Liver (tissue), 10 donors: ENCODE measurements at places on chromosomes 6 and 20.

DNA sequence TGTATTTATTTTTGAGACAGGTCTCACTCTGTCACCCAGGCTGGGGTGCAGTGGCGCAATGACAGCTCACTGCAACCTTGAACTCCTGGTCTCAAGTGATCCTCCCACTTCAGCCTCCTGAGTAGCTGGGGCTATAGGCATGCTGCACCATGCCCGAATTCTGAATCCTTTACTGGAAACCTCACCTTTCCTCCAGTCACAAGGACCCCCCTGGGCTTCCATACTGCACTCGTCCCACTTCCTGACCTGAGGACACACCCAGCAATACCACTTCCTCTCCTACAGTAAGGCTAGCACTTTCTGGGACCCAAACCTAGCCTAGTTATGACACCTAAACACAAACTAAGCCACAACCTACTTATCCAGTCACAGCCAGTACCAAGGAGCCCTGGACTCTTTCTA, 68.2 kb downstream of the FAM217A start:
- no peak for DNase-seq

DNA sequence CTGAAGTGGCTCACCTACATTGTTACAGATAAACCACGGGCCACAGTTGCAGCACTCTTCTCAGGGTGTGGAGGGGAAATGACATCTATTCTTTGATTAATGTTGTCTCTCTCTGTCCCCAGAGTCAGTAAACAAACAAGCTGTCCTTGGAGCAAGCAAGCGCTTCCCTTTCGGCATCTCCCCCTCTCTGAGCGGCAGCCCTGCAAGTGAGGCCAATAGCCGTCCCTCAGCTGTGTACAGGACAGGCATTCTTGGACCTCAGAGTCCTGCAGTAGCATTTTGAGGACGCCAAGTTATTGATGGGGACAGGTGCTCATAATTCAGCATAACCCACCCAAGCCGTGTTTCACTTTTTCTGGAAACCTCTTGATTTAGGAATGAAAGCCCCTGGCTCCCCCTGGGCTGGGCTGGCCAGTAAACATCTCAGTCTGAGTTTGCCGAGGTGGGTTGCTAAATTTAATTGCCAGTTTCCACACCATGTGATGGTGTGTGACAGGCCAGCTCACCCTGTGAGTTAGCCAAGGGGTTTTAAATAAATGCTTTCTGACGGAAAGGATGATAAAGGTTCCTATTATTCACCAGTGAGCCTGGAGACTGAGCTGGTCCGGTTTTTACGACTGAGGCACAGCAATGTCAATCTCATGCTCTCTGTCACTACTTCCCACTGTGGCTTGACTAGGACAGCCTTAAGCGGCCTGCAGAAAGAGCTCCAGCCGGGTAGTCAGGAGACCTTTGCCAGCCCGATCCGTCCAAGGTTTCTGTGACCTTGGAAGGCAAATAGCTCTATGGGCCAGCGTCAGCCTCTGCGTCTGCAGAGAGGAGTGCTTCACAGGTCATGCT, 214.8 kb upstream of the RREB1 start:
- DNase-seq, result no peak

DNA sequence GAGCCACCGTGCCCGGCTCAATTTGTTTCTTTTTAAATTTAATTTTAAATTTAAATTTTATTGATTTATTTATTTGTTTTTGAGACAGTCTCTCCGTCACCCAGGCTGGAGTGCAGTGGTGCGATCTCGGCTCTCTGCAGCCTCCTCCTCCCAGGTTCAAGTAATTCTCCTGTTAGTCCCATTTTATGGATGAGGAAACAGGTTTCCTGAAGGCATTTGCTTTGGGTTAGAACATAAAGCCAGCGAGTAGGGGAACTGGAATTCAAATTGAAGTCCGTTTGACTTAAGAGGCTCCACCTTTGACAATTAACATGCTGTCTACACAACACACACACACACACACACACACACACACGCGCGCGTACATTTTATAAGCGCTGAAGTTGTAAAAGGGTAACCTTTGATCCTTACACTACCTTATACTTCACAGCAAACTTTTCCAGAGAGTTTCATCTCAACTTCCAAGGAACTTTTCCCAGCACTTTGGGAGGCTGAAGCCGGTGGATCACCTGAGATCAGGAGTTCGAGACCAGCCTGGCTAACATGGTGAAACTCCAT, 232.0 kb downstream of the BCAS1 start:
- DNase-seq, result no peak

- DNase-seq, result no peak
Observed at GRCh38 chr6:3762359-3762758, 10.8 kb upstream of the PXDC1 start.

DNA sequence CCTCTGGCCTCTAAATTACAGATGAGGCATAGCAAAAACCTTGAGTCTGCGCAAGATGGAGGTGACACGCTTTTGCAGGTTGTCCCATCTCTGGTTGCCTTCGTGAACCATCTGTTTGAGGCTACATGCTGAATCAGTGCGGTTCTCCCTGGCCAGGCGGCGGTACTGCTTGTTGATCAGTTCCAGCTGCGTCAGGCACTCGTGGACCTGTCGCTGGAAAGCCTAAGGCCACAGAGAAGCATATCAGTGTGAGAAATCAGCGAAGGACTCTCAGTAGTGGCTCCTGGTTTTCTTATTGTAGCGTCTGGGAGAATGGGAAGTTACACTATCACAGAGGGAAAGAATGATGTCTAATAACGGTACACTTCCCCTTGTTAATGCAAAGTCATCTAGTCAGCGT, 344.4 kb downstream of the ESR1 start:
- DNase-seq, result no peak

GRCh38 chr20:63335711-63336110, 25.4 kb downstream of the CHRNA4 start:
- DNase-seq, result no peak

- DNase-seq, result no peak
Observed at GRCh38 chr6:18101873-18102272, 20.6 kb downstream of the NHLRC1 start.

GRCh38 chr6:14516956-14517355, 399.4 kb downstream of the CD83 start:
- DNase-seq, result no peak

GRCh38 chr6:42372699-42373098, 79.0 kb downstream of the TRERF1 start:
- no peak for DNase-seq

GRCh38 chr6:37862430-37862829, 42.9 kb downstream of the ZFAND3 start:
- DNase-seq, result no peak

DNA sequence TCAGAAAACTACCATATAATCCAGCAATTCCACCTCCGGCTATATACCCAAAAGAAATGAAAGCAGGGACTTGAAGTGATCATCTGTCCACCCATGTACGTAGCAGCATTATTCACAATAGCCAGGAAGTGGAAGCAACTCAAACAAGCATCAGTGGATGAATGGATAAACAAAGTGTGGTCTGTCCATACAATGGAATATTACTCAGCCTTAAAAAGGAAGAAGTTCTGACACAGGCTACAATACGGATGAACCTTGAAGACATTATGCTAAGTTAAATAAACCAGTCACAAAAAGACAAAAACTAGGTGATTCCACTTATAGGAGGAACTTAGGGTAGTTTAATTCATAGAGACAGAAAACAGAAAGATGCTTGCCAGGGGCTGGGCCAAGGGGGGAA, 76.5 kb downstream of the ATP9A start:
- no peak for DNase-seq

GRCh38 chr6:157608221-157609075, 214.6 kb upstream of the SNX9 start:
- DNase-seq, result no peak

- DNase-seq, result peak; percentile 22
Observed at GRCh38 chr6:169960521-169960885, 209.1 kb downstream of the ERMARD start.

GRCh38 chr20:56735084-56735642, 106.1 kb downstream of the TFAP2C start:
- no peak for DNase-seq

DNA sequence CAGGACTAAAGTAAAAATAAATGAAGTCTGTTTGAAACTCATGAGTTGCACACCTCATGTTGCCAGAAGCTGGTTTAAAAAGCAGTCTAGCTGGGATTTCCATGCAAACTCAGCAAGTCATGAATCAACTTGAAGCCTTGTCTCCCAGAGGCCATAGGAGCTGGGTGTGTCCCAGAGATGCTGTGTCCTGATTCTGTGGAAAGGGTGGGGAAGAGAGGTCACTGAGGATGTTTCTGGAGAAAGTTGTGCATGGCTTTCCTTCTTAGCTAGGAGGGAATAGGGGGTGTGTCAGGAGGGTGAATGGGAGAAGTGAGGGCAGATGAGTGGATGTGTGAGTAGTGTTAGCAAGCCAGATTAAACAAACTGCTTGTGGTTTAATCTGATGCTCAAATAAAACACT, 111.3 kb downstream of the ADAT2 start:
- no peak for DNase-seq

DNA sequence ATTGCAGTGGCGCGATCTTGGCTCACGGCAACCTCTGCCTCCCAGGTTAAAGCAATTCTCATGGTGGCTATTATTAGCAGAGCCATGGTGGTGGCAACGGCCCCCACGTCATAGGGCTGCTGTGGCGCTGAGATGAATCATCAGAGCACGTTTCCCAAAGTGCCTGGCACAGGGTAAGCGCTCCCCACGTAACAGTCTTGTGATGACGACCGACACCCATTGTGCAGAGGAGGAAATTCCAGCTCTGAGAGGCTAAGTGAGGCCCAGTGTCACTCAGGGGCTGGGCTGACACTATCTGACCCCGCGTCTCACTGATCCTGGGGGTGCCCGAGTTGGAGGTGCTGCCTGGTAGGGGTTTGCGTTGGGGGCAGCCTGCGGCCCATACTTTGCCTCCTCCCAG, 16.2 kb downstream of the SUN5 start:
- no peak for DNase-seq

GRCh38 chr20:13865156-13865555, 80.3 kb downstream of the NDUFAF5 start:
- DNase-seq, result no peak

DNA sequence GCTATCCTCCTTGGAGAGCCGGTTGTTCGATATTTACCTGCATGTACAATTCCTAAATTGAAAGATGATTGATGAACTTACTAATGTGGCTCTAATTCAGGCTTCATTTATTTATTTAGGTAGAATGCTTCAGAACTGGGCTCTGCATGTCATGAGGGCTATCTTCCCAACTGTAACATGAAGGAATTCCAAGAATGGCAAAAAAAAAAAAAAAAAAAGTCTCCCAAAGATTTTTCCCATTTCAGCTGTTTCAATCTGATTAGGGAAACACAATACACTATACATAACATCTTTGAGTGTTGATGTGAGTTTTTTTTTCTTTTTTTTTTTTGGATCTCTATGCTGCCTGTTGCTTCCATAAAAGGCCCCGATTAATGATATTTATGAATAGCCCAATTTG, 120.1 kb upstream of the SHLD1 start:
- DNase-seq, result no peak

DNA sequence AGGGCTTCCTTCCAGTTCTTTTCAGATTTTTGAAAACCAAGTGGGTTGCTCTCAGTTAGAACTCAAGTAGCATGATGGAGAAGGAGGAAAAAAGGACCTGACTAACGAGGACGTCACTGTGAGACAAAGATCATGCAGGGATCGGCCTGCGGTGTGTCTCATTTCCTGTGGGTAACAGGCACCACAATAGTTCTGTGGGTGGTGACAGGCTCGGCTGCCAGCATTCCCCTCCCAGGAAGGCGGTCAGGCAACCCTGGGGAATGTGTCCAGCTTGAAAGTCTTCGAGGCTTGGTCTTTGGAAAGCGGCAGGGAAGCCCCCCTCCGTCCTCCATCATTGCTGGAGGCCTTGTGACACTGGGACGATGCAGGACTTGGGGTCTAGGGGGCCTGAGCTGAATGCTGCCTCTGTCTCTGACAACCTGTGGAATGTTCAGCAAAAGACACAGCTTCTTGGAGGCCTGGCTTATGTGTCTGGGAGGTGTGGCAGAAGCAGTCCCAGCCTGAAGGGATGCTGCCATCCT, 121.0 kb downstream of the BCAS1 start:
- no peak for DNase-seq

DNA sequence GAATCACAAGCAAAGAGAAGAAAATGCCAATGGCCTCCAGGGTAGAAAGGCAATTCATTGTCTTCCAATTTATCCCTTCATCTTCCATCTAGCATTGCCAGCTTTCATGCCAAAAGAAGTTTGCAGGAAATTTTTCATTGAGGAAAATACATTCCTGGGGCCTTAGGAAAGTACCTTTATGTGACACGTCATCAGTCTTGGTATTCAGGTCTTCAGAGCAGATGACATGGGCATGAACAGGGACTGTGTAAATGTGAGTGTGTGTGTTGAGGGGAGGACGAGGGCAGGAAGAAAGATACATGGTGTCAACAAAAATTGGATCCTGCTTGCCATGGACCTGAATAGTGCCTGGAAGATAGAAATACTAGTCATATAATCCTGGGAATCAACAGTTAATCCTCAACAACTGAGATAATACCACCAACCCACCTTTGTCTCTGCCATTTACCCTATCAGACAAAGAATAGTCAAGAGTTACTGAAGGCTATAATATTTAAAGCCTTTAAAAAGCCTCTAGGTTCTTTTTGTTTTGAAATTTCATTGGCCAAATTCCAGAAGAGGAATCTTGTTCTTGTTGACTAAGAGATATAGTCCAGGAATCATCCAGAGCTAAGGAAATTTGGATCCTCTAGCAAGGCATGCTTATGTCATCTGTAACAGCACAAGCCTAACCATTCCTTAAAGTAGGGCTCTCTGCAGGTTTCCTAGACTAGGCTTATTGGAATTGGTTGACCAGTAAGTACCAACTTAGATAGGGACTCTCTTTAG, 405.8 kb upstream of the SASH1 start:
- DNase-seq, result no peak

- DNase-seq, result no peak
Observed at GRCh38 chr6:141957271-141957670, 175.5 kb upstream of the GJE1 start.

DNA sequence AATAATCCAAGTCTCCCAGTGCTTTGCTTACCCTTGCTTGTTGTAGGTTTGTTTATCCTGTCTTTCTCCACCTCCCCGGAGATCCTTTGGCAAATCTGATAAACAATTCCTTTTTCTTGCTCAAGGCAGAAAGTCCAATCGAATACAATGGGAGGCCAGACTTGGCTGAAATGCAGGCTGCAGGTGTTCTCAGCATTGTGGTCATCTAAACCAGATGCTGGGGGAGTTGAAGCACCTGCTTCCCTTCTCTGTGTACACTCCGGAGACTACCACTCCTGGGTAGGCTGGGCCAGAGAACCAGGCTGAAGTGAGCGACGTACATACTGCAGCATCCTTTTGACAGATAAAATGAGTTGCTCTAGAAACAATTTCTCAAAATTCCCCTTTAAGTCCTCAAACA, 82.6 kb upstream of the PREP start:
- no peak for DNase-seq
